Mammary epithelial cell (primary cell): ENCODE measurements at places on chromosomes 5 and 9.
A peak's percentile ranks its signal among the peaks of the same experiment; 100 is the strongest.

DNA sequence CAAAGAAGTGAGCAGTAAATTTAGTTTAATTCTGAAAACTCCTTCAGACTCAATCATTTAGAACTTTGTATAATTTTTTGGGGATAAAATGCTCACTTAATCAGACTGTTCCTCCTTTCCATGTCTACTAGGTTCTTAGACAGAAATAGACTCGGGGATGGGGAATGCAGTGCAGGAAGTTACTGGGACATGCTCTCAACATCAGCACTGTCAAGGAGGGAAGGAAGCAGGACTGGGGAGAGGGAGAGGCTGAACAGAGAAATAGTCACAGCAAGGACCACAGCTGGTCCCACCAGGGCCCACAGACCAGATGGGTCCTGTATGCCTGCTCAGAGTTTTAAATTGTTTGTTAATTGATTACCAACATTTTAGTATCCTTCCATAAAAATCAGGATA, 310.1 kb upstream of the MSX2 start:
- DNase-seq = no peak

DNA sequence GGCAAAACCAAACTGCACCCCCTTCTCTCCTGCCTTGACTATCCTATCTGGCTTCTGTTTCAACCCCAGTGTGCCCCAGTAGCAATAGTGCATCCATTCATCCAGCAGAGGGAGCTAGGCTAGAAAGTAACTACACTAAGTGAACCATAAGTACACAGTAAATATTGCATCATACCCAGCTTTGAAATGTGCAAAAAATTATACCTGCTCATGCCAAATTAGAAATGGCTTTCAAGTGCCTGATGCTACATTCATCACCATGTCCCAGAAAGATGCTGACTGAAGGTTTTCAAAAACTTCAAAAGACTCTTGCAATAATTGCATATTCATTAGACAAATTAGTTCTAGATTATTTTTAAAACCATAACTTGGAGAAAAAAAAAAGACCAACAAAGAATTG, 153.5 kb downstream of the PRELID2 start:
- peak; percentile 63 for DNase-seq

DNA sequence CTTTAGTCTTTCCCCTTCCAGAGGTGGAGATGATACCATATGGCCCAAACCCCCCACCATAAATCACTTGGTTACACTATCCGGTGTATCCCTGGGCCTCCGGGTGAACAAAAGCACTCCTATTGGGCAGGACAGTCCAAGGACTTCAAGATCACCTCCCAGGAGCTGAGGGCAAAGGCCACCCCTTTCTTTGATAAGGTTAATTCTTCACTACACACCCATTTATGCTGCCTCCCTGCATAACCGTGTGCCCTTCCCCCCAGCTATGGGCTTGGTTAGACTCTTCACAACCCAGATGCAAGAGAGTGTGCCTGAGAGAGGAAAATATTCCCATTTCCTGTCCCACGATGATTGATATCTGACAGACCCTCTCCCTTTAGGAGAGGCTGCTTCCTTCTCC, 64.8 kb upstream of the PRRC1 start:
- DNase-seq = no peak

DNA sequence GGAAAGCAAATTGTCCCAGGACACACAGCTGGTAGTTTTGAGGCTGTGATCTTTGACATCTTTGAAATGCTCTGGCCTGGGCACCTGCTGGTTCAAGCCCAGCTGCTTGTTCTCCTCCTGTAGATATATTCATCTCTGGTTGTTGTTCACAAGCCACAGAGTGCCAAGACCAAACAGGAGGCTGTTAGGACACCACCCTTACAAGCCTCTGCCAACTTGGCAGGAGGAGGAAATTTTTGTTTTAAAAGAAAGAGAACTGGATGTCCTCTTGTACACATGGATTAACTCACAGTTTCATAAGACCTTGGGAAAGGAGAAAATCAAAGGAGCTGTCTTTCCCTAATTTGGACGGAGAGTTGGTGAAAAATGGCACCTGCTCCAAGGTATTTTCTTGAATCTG, 8.5 kb upstream of the ZFP62 start:
- no peak for DNase-seq

DNA sequence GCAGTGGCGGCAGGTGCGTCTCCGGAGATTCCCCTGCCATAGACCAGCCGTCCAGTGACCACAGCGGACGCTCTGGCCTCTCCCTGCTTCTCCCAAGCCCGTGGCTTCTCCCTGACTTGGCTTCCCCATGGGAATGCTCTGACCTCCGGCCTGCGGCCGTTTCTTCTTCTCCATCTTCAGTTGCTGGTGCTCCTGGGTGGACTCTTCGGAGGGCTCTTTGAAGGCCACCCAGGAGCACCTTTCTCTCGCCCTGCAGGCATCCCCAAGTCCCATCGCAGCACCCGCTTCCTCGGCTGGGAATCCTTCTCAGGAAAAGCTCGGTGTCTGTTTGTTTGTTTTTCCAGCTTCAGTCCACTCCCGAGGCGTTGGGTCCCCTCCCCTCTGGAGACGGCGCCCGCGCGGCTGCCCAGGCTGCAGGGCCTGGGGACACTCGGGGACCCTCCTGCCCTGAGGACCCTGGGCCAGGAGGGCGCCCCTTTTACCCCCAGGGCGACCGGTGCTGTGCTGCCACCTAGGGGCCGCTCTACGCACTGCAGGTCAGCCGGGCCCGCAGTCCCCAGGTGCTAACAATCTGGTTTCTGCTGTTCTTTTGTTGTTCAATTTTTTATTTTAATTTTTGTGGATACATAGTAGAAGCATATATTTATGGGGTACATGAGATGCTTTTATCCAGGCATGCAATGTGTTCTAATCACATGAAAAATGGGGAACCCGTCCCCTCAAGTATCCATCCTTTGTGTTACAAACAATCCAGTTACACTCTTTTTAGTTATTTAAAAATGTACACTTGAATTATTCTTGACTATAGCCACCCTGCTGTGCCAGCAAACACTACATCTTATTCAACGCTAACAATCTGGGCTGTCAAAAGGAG, 197.9 kb upstream of the ADAMTS16 start:
- no peak for DNase-seq

- peak; percentile 39 for DNase-seq
These were observed 32.6 kb downstream of the FNBP1 start for GRCh38 chr9:130010151-130010988.

- DNase-seq = peak; percentile 43
These were observed 354.1 kb upstream of the RFX3 start for GRCh38 chr9:3879726-3880505.

GRCh38 chr9:84447305-84447704, 106.7 kb upstream of the SLC28A3 start:
- peak; percentile 29 for DNase-seq

- peak; percentile 20 for DNase-seq
These were observed 286.1 kb upstream of the IRX1 start for GRCh38 chr5:3309538-3309937.

DNA sequence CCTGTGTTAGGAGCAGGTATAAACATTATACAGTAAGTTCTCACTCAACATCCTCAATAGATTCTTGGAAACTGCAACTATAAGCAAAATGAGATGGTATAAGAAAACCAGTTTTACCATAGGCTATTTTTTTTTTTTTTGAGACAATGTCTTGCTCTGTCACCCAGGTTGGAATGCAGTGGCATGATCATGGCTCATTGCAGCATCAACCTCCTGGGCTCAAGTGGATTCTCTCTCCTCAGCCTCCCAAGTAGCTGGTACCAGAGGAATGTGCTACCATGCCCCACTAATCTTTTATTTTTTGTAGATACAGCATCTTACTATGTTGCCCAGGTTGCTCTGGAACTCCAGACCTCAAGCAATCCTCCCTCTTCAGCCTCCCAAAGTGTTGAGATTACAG, 50.1 kb upstream of the ADRB2 start:
- no peak for DNase-seq

DNA sequence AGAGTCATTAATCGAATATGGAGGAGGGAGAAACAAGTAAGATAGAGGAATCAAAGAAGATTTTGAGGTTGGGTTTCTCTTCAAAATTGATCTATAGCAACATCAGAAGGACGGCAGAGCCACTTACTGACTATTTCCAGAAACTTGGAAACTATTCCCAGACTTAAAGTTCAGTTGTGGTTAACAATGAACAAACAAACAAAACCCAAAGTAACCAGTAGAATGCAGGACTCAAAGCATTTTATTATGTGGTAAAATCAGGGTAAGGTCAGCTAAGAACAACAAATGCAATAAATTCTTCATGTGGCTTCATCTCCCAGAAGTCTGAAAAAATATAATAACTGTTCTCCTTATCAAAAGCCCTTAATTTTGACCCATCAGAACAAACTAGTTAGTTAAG, 54.9 kb upstream of the OSMR start:
- DNase-seq = no peak

GRCh38 chr5:132434416-132435286, 55.9 kb downstream of the IRF1 start:
- peak; percentile 44 for DNase-seq

- DNase-seq = no peak
These were observed 265.7 kb downstream of the TMEM167A start for GRCh38 chr5:82811490-82811889.

- DNase-seq = no peak
These were observed 333.4 kb downstream of the YTHDC2 start for GRCh38 chr5:113846941-113847340.

GRCh38 chr9:106283769-106284168, 579.2 kb upstream of the ZNF462 start:
- DNase-seq = no peak

DNA sequence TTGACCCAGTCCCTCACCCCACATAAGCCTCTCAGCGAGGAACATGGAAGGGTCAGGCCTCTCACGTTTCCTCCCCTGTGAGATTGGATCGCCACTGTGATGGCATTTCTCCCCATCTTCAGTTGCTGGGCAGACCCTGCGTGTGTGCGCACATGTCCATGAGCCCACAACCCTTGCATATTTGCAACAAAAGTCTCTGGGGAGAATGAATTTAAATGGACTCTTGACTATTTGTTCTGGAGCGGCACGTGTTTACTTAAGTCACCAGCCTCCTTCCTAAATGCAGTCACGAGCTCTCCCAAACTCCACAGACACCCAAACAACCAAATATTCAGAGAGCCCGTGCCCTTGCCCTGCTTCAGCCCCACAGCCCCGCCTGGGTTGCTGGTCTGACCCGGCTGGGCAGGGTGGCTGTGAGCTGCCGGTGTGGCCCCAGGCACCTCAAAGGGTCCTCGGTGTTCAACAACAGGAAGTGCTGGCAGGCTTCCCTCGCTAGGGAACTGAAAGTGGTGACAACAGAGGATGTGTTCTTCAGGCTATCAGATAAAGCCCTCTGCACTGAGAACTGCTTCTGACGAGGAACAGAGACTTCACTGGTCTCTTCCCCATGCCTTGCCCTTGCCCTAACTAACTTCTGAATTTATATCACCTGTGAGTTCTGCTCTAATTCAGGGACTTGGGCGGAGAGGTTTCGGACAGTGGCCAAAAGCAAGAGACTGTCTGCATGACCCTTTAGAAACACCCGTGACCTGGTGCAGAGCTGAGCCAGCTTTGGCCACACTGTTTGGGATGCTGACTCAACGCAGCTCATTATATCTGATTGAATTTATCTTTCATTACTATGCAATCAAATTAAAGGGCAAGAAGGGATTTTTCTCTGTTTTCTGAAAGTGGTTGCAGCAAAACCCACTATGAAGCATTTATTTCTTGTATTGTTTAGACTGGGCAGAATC, 19.2 kb upstream of the CD180 start:
- DNase-seq = no peak

- peak; percentile 31 for DNase-seq
These were observed 74.5 kb downstream of the PRR16 start for GRCh38 chr5:120538644-120539043.

GRCh38 chr5:66436721-66437120, 159.5 kb upstream of the MAST4 start:
- no peak for DNase-seq

GRCh38 chr5:140035881-140036280, 7.2 kb downstream of the NRG2 start:
- no peak for DNase-seq

- DNase-seq = peak; percentile 92
These were observed 47.9 kb downstream of the DEPDC1B start for GRCh38 chr5:60651872-60652620.

DNA sequence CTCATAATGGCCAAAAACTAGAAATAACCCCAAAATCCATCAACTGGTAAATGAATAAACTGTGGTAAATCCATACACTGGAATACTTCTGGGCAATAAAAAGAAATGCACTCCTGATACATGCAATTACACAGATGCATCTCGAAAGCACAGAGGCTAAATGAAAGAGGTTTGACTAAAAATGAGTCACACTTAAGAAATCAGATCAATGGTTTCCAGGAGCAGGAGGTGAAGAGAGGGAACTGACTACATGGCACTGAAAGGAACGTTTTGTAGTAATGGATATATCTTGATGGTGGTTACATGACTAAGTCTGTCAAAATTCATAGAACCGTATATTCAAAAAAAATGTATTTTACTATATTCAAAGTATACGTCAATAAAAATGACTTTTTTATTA, 42.4 kb downstream of the STRBP start:
- DNase-seq = peak; percentile 71

GRCh38 chr9:113585555-113585954, 122.0 kb downstream of the RGS3 start:
- peak; percentile 76 for DNase-seq

DNA sequence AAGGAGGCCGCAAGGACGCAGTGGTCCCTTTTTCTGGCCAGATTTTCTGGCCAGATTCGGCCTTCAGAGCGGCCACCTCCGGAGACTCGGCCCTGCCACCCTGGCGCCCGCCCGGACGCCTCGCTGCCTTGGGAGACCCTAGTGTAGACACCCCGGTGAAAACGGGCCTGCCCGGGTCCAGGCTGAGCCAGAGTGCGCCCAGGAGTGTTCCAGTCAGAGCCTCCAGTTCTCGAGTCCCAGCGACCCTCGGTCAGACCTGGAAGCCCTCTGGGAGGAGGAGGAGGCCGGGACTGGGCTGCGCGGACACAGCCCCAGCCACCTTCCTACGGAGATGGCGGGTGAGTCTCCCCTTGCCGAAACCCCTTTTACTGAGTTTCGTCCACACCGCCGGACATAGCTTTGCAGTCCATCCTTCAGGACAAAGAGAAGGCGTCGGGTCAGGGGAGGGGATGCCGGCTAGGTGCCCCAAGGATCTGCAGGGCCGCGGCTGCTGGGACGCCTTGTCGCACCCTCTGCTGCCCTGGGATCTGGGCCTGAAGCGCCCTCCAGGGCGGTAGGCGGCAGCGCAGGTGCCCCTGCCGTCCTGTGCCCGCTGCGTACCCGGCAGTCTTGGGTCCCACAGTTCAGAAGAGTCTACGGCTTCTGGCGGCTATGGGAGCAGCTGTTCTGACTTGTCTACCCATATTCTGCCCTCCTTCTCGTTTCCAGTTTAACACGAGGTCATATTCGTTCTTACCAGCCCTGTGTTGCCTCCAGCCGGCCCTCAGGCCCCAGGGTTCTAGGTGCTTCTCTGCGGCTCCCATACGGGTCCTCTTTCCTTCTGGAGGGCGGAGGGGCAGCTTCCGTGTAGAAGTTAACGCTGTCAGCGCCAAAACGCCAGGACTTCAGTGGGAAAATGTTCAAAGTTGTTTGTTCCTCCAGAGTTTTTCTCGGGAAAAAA, 1771.7 kb upstream of the CDH9 start:
- no peak for DNase-seq

GRCh38 chr5:181164076-181164952, 16.9 kb downstream of the OR2V2 start:
- no peak for DNase-seq
